ENCODE measurements at places on chromosomes 2 and 18.

DNA sequence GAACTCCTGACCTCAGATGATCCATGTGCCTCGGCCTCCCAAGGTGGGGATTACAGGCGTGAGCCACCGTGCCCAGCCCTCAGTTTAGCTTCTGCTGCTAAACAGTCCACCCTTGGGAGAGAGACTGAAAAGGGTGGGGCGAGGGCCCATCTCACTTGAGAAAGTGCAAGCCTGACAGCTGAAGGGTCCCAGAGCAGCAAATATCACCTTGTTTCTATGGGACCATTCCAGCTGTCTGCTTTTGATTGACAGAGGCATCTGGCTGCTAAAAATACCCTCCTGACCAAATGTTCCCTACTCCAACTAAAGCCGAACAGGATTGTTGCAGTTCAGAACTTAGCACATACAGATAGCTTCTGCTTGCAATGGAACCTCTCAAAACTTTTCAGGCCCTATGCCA lies 436 bp upstream of the SMYD1 start:
- no peak for DNase-seq

GRCh38 chr2:54609647-54610046 lies 113.8 kb upstream of the EML6 start:
- DNase-seq: no peak

DNA sequence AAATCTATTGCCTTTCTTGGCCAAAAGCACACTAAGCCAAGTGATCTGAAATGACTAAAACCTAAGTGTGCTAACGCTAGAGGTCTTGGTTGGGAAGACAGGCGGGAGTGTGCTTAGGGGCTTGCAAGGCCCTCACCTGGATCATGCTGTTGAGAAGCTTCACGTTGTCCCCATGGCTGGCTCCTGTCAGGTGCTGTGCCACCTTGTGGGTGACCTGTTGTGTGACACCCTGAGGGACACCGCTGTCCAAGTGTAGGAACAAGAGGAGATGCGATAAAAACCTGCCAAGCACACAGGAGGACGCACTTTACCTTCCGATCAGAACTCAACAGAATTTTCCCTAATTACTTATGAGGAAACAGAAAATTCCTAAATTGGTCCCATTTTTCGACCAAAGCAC lies 50.8 kb downstream of the EPG5 start:
- no peak for DNase-seq

DNA sequence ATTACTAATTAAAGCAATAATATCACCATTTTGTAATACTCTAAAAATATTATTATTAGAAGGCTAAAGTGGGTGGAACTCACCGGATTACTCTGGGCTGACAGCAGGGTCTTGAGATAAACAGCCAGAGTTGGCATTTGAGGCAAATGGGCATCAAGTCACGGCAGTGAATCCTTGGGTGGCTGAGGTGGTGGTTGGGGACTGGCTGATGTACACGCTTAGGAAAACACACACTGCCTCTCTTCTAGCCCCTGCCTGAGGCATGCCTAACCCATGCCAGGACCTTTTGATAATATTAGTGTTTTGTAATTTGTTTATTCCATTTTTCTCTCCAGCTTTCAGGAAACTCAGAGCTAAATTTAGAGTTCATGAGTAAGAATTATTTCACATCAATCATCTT lies 76.8 kb downstream of the ACKR3 start:
- no peak for DNase-seq

DNA sequence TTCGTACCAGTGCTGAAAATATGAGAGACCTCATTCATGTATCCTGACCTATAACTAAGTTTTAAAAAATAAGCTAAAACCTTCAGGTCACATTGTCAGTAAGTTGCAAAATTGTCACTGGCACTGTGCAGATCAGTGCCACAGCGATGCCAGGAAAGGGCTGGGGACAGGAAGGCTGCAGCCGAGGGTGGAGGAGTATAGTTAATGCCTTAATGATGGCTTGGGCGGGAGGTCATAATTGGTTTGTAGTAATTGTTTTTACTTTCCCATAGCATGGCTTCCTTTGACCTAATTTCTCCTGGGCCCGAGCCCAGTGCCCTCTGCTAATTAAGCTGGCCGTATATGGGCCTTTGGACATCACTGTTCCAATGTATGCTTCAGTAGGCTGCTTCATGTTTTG lies 47.2 kb upstream of the RAB12 start:
- DNase-seq: no peak

DNA sequence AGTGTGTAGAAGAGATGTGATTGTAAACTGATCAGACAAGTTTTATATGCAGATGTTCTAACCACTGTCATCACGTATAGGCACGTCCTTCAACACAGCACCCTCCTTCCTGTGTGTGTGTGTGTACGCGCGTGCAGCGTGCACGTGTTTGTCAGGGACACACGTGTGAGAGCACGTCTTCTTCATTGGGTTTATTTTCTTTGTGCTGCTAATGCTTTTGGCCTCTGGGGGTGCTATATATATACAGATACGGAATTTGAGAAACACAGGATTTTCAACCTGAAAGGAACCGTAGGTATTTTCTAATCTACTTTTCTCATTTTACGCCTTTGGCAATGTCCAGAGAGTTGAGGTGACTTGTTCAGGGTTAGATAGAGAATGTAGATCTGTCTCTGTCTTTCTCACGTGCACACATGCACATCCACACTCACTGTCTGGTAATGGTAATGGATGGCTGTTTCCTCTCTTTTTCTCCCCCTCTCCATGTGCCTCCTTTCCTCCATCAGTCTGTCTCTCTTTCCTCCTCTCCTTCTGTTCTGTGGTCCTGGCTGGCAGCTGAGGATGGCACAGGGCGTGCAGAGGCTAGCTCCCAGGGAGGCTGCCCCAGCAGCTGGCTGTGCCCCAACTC lies 13.4 kb upstream of the CELF4 start:
- no peak for DNase-seq

- no peak for DNase-seq
These were observed 79.4 kb upstream of the TCF7L1 start for GRCh38 chr2:85053802-85054201.

GRCh38 chr2:96916646-96917543 lies 47.0 kb upstream of the SEMA4C start:
- DNase-seq: no peak

- DNase-seq: no peak
These were observed 331.9 kb downstream of the NUP35 start for GRCh38 chr2:183456177-183456576.

- DNase-seq: peak; percentile 66
These were observed 1.5 kb upstream of the EPHA4 start for GRCh38 chr2:221573430-221574230.

- DNase-seq: no peak
These were observed 140.0 kb downstream of the ZEB2 start for GRCh38 chr2:144379851-144380311.

GRCh38 chr18:59272891-59273758 lies at the start of gene RAX:
TSS of gene RAX (minus strand) at chr18:59273454. CDS start at chr18:59273206, 248 bp downstream.
- no peak for DNase-seq

- no peak for DNase-seq
These were observed 2.0 kb downstream of the EDAR start for GRCh38 chr2:108986916-108987510.

GRCh38 chr18:13051159-13051558 lies 60.0 kb downstream of the CEP192 start:
- DNase-seq: no peak

DNA sequence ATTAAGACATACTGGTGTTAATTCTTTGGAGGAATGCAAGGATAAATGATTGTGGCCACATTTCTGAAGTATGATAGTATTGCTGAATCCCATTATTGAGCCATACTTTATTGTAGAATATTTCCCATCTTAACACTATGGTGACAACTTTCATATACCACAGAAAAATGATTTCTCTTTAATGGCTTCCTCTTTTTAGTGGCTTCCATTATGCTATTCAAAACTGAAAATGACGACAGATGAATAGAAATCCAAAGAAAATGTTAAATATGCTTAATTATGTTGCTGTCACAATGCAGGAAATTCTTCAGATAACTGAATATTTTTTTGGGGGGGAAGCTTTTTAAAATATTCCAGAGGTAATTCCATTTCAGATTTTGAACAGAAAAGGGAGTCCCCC lies 88.9 kb upstream of the TMEM200C start:
- DNase-seq: no peak
